Endothelial cell of umbilical vein (primary cell): ENCODE measurements at places on chromosomes 5 and 9. TPM values are rescaled to one million over a fixed set of nuclear protein-coding genes. Genes with fewer than 3 reads are reported as not detected.

- H3K36me3 ChIP-seq: no peaks in the 10 kb centered on the region
- peaks cover 4% of the 10 kb centered on the region for H3K27me3 ChIP-seq
- DNase-seq: no peak
- H3K4me1 ChIP-seq: no peaks in the 10 kb centered on the region
Measured at GRCh38 chr9:38278457-38278856, 114.0 kb upstream of the ALDH1B1 start.

DNA sequence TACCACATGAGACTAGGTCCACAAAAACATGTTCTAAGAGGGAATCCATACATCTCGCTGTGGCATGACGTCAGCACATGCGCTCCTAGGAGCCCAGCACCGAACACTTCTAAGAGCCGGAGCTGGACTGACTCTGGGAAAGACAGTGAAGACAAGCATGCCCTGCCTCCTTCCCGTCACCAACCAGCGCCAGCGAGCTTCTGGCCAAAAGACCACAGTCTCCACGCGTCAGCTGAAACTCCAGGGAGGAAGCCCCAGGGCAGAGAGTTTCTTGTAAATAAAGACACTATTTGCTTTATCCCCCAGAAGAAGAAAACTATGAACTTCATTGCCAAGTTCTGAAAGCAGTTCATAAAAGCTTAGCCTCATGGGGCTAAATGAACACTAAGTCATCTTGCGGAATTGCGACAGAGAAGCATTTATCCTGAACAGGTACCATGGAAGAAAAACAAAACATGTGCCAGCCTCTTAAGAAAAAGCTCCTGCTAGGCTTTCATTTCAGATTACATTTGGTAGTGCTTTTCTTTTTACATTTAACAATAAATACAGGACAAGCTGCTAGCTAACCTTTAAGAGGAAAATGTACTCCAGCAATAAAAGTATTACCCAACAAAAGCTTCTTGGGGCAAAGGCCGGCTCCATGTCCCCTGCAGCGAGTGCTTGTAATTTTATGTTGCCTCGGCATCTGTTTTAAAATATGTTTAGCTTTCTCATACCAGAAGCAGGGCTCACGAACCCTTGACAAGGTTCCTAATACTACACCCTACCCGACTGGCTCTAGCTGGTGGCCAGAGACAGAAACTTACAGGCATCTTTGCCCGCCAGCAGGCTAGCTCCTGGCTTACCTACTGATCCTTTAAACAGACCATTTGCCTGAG is 96.5 kb downstream of the PRRT1B start:
- peaks cover 6% of the 10 kb centered on the region for H3K4me1 ChIP-seq
- H3K27me3 ChIP-seq: no peaks in the 10 kb centered on the region
- DNase-seq: no peak
- H3K36me3 ChIP-seq: peaks cover 14% of the 10 kb centered on the region

The SLCO4C1 gene
- 0.03 TPM in 1 of 2 replicates, not detected in the other for polyA plus RNA-seq

The CCNJL gene
- polyA plus RNA-seq: 21.3 and 24.8 TPM in 2 replicates

The PCDHB8 gene
- polyA plus RNA-seq: 0.11 and 0.25 TPM in 2 replicates
